ENCODE measurements at places on chromosomes 12 and 14.

- no peak for DNase-seq
Measured at GRCh38 chr12:93526786-93527428, 45.6 kb upstream of the SOCS2 start.

DNA sequence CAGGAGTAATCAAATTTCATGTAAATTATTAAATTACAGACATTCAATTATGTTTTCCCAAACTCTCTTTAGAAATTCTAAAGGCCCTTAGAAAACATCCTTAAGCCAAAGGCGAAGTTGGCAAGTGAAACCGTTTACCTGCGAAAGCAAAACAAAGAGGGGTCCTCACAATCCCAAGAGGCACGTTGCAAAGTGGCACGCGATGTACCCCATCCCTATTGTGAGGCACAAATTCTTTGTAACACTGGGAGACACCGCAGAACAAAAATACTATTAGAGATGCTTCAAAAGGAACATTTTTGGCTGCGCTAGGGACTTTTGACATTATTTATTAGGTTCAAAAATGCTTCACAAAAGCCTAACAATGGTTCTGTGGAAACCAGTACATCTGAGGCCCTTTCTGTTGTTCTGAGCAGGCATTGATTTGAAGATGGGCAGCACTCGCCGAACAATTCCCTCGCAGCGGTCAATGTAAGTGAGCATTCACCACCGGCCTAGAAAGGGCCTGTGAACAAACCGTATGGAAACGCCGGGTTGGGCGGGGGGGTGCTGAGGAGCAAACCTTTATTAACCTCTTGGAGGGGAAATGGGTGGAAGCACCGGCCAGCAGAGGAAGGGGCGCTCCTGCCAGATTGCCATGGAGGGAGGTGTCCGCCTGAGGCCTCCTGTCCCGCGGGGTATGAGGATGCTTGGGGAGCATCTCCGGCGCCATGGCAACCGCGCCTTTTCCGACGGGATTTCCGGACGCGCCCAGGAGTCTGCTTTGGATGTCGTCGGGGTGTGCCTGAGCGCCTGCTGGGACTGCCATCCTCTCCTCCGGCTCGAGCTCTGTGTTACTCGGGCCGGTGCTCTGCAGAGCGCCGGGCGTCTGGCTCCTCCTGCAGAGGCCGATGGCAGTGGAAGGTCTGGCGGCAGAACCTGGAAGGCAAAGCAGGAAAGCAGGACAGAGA is 193.9 kb downstream of the C12orf42 start:
- no peak for DNase-seq

- peak; percentile 18 for DNase-seq
Measured at GRCh38 chr12:47281667-47282171, 202.0 kb upstream of the AMIGO2 start.

DNA sequence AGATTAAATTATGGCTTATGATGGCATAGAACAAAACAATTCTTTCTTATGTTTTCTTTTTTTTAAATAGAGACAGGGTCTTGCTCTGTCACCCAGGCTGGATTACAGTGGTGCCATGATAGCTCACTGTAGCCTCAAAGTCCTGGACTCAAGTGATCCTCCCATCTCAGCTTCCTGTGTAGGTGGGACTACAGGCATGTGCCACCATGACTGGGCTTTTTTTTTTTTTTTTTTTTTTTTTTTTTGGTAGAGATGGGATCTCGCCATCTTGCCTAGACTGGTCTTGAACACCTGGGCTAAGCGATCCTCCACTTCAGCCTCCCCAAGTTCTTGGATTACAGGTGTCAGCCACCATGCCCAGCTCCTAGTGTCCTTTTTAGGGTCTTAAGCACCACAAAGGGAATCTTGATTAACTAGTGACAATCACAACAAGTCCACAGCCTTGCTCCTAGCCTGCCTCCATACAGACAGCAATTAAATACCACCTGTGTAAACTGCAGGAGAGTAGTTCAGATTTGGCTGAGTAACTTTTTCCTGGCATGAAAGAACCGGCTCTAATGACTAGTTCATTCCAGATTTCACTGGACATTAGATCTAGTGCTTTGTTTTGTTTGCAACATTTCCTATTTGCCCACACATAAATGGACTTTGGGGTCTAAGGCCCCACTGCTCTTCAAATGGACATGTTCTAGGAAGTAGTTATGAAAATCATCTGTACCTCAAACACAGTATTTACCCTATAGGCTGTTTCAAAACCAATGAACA is 61.6 kb downstream of the SH2B3 start:
- DNase-seq, result no peak

DNA sequence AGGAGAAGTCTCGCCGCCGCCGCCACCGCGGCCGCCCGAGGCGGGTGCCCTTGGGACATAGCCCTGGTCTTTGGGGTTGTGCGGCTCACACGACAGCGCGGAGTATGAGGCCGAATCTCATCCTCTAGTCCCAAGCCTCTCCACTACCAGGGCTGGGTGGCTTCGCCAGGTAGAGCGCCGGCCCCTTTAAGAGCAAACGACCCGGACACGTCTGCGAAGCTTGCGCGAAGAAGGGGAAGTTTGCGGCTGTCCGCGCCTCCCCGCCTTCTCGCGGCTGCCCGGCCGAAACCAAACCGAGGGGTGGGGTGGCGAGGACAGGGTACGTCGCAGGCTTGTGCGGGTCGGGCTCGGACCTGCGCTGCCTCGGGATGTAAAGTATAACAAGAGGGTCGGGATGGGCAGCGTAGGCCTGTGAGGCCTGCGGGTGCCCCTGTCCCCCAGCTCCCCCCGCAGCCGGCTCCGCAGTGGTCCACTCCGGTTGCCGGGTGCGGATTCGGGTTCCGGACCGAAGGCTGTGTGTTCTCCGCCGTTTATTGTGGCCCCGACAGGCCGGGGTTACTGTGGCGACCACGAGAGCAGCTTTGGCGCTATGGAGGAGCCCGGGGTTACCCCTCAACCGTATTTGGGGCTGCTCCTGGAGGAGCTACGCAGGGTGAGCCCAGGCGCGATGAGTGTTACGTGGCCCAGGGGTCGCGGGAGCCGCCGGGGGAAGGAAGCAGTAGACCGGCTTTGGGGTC is 33.3 kb downstream of the MIA2 start:
- DNase-seq, result peak; percentile 67

DNA sequence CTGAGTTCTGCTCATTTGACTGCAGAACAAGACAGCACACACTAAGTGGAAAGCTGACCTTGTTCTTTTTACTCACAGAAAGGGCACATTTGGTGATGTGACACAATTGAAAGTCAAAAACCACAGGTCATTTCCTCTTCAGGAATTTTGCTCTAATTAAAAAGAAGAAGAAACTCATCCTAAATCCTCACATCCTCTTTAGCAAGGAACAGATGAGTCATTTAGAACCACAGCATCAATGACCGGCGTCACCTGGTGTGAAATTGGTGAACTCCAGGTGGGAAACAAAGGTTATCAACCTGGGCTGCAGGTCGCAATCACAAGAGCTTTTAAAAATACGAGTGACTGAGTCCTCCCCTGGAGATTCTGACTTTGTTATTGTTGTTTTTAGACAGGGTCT is 2.9 kb upstream of the RNU6-8 start:
- no peak for DNase-seq

- DNase-seq, result no peak
Measured at GRCh38 chr12:129440278-129440677, 463.5 kb downstream of the TMEM132D start.

- no peak for DNase-seq
Measured at GRCh38 chr12:81450920-81451739, 308.0 kb downstream of the PPFIA2 start.

DNA sequence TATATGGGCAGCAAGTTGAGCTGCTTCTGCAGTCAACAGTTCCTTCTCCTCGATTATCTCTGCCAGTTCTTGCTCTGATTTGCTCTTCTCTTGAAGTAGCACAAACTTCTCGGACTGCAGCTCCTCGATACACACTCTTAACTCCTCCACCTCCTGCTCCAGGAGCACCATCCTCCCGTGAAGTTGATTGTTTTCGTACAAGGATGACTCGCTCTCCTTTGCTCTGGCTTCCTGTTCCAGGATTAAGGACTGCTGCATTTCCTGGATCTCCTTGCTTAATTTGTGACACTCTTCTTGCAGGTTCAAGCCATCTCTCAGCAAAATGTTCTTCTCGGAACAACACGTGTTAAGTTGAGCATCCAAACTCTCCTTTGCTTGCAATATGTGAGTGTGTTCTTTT is 56.2 kb upstream of the VPS33A start:
- no peak for DNase-seq

GRCh38 chr12:52300796-52301691 is 9.7 kb upstream of the KRT81 start:
- DNase-seq, result no peak

GRCh38 chr14:51604073-51604472 is 47.6 kb upstream of the FRMD6 start:
- DNase-seq, result no peak

DNA sequence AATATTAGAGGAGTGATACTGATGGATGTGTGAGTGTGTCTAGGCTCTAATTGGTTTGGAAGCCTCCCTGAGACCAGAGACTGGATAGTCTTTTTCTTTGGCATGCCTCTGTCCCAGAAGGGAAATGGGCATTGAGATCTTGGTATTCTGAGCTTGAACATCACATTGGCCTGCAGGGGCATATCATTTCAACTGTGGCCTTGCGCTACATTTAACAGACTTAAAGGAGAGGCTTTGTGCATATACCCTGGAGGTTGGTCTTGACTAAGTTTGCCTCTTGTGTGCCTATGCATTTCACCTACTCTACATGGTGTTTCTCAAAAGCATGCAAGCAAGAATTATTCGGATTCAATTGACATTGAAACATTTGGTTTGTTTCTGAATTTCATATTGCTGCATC is 185.4 kb downstream of the TMTC2 start:
- no peak for DNase-seq

DNA sequence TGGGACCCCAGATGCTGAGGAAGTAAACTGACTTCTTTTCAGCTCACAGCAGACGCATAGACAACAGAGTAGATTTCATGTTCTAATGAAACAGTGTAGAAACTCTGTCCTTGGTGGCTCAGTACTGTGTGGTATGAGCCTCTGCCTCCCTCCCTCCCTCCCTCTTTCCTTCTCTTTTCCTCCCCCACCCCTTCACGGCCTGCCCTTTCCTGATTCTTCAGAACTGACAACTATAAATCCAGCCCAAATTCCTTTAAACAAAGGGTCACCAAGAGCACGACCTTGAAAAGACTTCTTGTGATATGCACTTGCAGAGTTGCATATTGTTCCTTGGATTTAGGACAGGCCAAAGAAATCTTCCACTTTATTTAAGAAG is 164.0 kb downstream of the ETV6 start:
- DNase-seq, result no peak

GRCh38 chr12:24133384-24133783 is 183.9 kb upstream of the SOX5 start:
- DNase-seq, result no peak

DNA sequence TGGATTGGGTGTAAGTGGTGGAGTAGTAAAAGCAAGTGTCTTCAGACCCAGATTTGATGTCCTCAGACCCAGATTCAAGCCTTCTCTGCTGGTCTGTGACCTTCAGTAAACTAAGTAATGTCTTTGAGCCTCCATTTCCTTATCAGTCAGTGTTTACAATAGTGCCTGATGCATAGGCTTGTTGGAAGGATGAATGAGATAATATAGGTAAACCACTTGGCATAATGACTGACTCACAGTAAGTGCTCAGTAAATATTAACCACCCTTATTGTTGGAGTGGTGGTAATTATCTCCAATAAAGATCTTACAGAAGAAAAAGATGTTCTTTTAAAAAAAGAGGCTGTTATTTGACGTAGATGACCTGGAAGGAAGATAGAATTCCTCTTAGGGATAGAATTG is 86.2 kb downstream of the IGF1 start:
- DNase-seq, result no peak

GRCh38 chr12:11814374-11814773 is 164.9 kb downstream of the ETV6 start:
- DNase-seq, result no peak

GRCh38 chr14:38138473-38139138 is 69.1 kb upstream of the SSTR1 start:
- no peak for DNase-seq

DNA sequence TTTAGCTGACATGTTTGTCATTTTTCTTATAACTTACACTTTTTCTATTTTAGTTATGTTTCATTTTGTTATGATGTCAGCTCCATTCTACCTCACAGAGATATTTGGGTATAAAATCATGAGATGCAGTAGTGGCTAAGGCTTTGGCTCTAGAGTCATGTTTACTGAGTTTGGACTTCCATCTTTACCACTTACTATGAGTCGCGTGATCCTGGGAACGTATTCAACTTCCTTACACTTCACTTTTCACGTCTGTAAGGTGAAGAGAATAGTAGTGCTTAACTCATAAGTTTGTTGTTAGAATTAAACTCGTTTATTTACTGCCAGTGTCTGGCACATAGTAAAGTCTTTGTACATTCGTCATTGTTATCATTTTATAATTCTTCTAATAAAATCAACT is 126.3 kb downstream of the ERC1 start:
- DNase-seq, result no peak

GRCh38 chr12:9649532-9649940 is 20.0 kb upstream of the CLEC2D start:
- DNase-seq, result no peak

- DNase-seq, result no peak
Measured at GRCh38 chr14:48943913-48944312, 642.3 kb downstream of the RPS29 start.

DNA sequence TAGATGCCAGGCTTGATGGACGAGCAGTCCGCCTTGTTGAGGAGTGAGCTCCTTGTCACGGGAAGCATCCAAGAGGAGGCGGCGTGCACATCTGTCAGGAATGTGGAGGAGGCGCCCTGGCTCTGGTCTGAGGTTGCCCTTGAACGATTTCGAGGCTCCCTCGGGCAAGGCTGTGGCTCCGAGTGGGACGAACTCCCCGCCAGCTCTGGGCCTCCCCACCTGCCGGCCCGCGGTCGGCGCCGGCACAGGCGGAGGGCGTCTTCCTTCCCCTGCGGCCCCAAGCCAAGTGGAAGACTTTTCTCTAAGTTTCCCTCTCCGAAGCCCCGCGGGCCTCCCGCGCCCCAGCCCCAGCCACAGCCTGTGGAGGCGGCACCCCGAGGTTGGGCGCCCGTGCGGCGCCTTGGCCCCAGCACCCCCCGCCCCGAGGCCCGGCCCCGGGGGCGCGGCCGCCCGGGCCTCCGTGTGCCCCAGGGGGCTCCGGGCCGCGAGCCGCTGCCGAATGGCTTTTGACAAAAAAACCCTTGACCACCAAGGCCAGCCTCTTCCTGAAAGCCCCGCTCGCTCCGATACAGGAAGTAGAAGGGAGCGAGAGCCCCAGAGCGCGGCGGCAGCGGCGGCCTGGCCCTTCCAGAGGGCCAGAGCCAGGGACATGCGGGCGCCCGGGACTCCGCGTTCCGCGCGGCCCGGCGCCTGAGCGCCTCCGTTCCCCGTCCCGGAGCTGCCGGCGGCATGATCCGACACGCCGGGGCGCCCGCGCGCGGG is at the start of gene RIN3:
Gene RIN3 (plus strand): TSS at position 578 of the 762 bp plus-strand sequence. CDS start 152 bp downstream, at position 730.
- peak; percentile 30 for DNase-seq

GRCh38 chr14:103385929-103386712 is 906 bp downstream of the MARK3 start:
- peak; percentile 19 for DNase-seq

Measured in stimulated activated CD4-positive, alpha-beta T cell treated with anti-CD3 and anti-CD28 coated beads, Interleukin-12 subunit alpha, Interleukin-12 subunit beta, amount 100 ng/mL, for 4 hours (primary cell).